ENCODE measurements at places on chromosomes 2 and 18.

DNA sequence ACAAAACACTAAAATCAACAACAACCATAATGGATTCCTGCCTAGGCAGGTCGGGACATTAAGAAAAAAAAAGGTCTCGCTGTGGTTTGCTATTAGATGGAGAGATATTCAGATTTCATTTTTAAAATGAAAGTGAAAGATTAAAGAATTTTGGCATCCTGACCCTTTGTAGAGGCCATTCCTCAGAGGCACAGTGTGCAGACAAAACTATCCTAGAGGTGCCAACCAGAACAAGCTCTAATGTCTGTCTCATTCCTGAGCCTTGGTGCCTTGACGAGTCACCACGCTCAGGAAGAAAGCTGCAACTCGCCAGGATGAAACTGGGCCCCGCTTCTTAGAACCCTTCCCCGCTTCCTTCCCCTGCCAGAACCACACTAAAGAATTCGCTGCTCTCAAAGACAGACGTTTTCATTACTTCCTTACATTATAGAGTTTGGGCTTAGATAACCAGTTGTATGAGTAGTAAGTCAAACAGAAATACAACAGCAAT is 156.0 kb downstream of the TGIF1 start:
- DNase-seq, result peak; percentile 33

DNA sequence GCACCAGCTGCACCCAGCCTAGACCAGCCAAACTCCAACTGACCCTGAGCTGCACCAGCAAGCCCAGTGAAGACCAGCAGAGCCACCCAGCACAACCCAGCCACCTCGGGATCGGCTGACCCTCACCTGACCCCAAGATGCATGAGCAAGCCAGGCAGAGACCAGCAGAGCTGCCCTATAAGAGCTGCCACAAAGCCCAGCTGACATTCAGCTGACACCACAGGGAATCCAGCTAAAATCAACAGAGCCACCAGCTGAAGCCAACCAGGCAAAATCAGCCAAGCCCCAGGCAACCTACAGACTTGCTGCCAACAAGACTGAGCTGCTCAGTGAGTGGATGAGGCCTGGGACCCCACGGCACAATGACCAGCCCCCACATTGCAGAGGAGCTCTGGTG is 54.6 kb downstream of the CYP27C1 start:
- no peak for DNase-seq

DNA sequence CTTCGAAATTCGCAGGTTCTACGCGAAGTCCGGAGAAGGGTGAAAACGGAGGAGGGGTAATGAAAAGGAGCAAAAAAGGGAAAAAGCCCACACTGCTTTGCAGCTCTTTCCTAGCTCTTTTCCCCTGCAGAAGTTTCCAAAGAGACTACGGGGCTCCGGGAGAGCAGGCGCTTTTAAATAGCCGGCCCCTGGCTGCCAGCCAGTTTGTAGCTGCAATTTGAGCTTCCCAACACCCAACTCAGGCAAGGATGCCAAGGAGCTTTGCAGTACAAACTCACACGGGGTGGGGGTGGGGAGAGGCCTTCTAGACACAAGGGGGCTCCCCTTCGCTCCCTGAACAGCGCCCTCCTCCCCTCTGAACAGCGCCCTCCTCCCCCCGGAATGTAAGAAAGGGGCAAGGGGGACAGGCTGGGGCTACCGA is at the start of gene IGFBP5:
TSS of gene IGFBP5 (minus strand) at position 149 of the 421 bp plus-strand sequence. CDS start 774 bp downstream, outside the sequence.
- DNase-seq, result peak; percentile 73

GRCh38 chr2:86358957-86359356 is 21.5 kb upstream of the REEP1 start:
- no peak for DNase-seq

- no peak for DNase-seq
These were observed 96.8 kb downstream of the VSNL1 start for GRCh38 chr2:17637131-17637906.

DNA sequence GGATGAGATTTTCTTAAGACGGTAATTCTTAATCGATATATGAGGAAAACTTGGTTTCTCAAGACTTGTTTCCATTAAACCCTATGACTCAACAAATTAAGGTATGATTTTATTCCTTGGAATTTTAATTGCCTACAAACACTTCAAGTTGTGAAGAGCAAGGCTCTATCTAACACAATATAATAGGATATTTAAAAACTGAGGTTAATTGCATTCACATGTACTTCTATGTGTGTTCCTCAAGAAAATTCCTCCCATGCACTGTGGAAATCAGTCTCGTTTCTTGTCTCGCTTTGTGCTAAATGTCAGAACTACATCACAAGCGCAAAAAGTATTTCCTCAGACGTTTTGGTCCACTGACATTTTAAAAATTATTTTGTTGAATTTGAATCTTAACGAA is 109.6 kb upstream of the UNC80 start:
- DNase-seq, result no peak

DNA sequence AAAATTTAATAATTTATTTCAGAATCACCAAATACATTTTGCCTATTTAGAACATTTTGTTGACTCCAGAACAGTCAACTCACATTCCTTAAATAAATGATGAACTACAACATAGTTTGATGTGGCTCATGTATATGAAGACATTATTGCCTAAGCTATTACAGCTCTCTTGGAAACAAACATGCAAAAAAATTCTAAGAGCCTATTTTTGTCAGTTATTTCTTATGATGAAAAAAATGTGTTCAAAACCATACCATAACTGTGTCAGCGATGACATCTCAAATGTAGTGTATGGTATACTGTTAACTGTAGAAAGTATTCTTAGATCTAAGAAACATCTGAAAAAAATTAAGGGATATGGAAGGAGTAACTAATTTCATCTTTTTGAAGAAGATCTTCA is 6.3 kb upstream of the EMILIN2 start:
- no peak for DNase-seq

- peak; percentile 13 for DNase-seq
These were observed 7.8 kb upstream of the GPR55 start for GRCh38 chr2:230932556-230933511.

DNA sequence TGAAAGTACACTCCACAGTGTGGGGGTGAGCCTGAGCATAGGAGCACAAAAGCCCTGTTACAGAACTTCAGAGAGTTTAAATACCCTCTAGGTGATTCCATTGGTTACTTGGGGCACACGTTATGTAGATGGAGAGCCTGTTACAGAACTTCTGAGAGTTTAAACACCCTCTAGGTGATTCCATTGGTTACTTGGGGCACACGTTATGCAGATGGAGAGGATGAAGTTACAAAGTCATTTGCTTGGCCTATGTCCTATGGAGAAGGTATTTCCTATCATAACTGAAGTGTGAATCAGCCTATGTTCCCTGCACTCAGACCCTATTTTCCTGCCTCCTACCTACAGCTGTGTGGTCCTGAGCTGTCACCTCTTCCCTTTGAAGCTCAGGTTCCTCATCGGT is 3.8 kb upstream of the CAPN10 start:
- no peak for DNase-seq

- no peak for DNase-seq
These were observed 78.4 kb upstream of the UBXN4 start for GRCh38 chr2:135663148-135663700.

DNA sequence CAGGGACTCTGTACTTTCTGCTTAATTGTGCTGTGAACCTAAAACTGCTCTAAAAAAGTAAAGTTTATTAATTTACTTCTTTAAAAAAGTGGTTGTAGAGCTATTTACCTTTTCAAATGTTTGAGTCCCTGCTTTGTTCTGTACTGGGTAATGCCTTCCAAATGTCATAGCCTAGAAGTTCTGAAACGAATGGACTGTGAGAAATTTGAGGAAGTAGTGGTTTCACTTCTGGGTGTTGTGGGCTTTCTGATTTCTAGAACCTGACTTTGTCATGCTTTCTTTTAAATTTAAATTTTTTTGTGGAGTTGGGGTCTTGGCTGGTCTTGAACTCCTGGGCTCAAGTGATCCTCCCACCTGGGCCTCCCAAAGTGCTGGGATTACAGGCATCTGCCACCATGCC is 44.6 kb downstream of the SMAD4 start:
- DNase-seq, result no peak

DNA sequence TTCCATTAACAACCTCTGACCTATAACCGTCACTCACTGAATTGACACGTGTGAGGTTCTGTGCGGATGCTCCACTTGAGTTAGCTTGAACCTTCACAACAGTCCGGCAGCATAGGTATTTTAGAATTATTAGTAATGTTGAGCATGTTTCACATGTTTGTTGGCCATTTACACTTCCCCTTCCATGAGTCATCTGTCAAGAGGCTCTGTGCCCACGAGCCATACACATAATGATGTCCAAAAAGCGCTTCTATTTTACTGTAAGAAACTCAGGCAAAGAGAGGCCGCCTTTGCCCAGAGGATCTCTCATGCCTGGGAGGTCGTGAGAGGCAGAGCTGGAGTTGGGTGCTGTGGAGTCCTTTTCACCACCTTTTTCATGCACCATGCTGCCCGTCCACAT is 28.9 kb upstream of the TMEM214 start:
- no peak for DNase-seq

- peak; percentile 86 for DNase-seq
These were observed 11.8 kb upstream of the ATOH8 start for GRCh38 chr2:85741833-85742455.

DNA sequence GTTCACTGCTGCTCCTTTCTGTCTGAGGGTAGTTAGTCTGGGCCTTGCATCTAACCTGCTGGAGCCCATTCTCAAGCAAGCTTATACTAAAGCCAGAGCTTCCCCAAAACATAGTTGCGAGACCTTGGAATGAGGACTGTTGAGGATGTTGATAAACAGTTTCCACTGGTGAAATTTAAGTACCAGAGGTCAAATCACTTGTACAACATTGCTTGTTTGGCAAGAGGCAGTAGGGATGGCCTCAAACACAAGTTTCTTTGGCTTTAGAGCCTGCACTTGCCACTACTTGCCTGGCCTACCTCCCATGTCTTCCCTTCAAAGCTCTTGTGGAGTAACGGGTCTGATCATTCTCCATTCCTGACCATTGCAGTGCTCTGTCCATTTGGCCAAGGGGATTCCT is 262.7 kb downstream of the FHOD3 start:
- no peak for DNase-seq

DNA sequence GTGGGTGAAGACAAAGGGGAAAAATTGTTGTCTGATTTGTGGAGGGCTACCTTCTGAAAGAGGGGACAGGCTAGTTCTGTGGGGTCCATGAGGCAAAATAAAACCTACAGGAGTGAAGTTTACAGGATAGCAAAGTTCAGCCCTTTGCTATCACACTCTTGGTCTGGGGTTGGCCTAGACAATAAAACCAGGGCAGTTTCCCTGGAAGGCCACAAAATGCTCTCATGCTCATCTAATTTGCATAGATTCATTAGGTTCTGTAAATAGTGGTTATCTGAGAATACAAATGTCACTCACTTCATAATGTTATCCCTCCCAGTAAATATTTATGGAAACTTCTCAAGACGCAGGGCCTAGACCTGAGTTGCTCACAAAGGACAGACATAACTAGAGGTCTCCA is 63.6 kb downstream of the INSIG2 start:
- DNase-seq, result no peak

- no peak for DNase-seq
These were observed 892 bp downstream of the CELF4 start for GRCh38 chr18:37564711-37565100.

- DNase-seq, result no peak
These were observed 29.4 kb upstream of the FN1 start for GRCh38 chr2:215465256-215465655.

GRCh38 chr2:23606968-23607367 is 222.0 kb downstream of the KLHL29 start:
- DNase-seq, result peak; percentile 14

DNA sequence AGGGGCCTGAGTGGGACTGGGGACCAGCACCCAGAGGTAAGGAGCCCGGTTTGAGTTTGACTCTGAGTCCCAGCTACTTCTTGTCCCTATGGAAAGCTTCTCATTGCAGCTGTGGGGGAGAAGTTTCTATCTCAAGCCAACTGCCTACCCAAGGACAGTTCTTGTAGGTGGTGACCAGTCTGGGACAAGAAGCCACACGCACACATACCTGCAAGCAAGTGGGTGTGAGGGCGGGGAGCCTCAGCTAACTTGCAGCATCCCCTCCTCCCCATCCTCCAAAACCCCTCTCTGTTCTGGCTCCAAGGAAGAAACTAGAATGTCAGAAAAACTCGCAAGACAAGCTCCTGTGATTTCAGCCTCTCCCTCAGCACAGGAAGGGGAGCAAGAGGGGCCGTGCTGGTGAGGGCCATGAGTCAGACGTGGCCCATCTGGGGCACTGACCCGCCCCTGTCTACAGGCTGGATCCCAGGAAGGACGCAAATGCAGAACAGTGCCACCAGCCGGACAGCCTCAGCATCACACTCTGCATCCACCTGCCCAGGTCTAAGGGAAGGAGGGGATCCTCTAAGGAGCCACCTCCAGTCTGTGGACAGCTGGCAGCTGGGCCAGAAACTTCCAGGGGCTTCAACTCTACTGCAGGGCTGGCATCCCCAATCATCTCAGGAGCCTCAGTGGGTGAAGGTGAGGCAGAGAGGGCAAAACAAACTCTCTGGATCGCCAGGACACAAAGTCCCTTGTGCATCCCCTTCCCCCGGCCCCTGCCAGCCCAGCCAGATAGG is 103.4 kb downstream of the TNS1 start:
- DNase-seq, result peak; percentile 71

DNA sequence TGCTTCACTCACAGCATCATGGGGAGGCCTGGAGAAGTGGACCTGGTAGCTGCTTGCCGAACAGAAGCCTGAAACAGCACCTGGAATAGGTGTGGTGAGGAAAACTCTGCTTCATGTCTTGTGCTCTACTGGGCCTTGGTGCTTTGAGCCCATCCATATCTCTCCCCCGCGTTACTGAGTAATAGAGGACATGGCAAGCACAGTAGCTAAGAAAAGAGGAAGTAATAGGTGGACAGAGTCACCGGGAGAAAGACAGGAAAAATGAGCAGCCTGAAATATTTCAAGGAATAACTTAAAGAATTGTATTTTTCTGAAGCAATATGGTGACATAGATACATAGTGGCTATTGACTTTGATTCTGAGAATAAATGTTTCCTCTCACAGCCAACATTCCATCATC is 14.0 kb upstream of the HNMT start:
- DNase-seq, result no peak

DNA sequence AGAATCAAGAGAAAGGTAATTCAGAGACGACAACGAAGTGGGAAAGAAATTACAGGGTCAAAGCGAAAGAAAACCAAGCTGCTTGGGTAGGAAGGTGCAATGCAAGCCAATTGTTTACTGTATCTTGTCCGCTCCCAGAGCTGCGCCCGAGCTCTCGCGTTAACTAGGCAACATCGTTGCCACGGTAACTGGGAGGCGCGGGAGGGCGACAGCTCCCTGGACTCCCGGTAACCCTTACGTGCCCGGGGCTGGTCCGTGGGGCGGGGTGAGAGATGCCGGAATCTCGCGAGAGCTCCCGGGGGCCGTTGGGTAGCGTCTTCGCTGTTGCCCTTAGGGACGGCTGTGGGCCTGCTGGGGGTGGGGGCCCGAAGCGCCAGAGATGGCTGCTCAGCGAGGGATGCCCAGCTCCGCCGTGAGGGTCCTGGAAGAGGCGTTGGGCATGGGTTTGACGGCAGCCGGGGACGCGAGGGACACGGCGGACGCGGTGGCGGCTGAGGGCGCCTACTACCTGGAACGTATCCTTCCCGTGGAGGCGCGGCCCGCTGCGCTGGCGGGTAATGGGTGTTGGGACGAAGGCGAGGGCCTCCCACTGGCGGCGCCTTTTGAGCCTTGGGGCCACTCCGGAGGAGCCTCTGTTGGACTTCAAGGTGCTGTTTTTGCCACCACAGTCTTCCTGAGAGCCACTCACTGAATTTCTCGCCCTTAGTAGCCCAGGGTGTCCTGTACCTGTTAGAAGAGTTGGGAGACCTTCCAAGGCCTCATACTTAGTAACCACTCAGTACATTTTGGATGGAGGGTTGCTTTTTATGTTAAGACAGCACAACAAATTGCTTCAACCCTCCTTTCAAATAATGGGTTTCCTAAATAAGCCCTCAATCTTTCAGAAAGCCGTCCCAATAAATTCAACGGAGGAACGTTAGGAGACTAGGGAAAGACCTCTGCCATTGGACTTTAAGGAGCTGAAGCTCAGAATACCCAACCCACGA is at the start of gene SPAG16:
TSS of gene SPAG16 (plus strand) at position 360 of the 986 bp plus-strand sequence.
- peak; percentile 95 for DNase-seq

All from stromal cell of bone marrow (primary cell).